Head of caudate nucleus (tissue), 42 donors: ENCODE measurements at places on chromosomes 6 and 20.

- DNase-seq = no peak
These were observed 838 bp upstream of the POM121L2 start for GRCh38 chr6:27312950-27313271.

DNA sequence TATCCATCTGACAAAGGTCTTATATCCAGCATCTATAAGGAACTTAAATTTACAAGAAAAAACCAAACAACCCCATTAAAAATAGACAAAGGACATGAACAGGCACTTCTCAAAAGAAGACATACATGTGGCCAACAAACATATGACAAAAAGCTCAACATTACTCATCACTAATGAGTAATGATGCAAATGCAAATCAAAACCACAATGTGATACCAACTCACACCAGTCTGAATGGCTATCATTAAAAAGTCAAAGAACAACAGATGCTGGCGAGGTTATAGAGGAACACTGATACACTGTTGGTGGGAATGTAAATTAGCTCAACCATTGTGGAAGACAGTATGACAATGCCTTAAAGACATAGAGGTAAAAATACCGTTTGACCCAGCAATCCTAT, 13.9 kb downstream of the MACROD2 start:
- no peak for DNase-seq

DNA sequence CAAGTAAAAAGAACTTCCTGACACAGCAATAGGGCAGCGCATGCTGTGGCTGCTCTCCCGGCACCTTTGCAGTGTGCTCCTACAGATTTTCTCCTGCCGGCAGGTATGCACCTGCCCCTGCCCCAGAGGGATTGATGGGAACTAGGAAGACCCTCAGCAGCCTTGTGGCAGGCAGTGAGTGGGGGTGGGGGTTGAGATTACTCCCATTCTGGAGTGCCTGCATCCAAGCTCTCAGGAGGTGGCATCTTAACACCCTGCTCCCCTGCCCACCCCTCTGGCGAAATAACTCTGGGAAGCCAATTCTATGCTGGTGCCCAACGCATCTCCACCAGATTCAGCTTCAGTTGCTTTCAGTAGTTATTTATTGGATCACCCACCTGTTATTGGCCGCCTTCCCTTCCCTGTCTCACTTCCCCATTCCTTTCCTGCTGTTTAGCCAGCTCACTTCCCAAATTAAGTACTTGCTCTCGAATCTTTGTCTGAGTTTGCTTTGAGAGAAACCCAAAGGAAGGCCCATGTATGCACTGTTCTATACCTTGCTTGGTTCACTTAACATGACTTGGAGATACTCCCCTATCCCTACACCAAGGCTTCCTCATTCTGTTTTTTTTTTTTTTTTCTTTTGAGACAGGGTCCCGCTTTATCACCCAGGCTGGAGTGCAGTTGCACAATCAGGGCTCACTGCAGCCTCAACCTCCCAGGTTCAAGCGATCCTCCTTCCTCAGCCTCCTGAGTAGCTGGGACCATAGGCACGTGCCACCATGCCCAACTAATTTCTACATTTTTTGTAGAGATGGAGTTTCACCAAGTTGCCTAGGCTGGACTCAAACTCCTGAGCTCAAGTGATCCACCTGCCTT, 29.3 kb upstream of the SLC23A2 start:
- no peak for DNase-seq

GRCh38 chr6:78533426-78533825, 333.9 kb upstream of the IRAK1BP1 start:
- DNase-seq = no peak

GRCh38 chr20:12827816-12828385, 180.9 kb upstream of the SPTLC3 start:
- DNase-seq = no peak
